ENCODE measurements at places on chromosomes 1 and 21.
A peak's percentile ranks its signal among the peaks of the same experiment; 100 is the strongest.

- H3K36me3 ChIP-seq: no peaks in the 10 kb centered on the region
- H3K4me1 ChIP-seq: no peaks in the 10 kb centered on the region
- no peak overlapping the region for H3K4me3 ChIP-seq
- DNase-seq: no peak
These were observed 45.0 kb upstream of the AIM2 start for GRCh38 chr1:159121526-159121925.

DNA sequence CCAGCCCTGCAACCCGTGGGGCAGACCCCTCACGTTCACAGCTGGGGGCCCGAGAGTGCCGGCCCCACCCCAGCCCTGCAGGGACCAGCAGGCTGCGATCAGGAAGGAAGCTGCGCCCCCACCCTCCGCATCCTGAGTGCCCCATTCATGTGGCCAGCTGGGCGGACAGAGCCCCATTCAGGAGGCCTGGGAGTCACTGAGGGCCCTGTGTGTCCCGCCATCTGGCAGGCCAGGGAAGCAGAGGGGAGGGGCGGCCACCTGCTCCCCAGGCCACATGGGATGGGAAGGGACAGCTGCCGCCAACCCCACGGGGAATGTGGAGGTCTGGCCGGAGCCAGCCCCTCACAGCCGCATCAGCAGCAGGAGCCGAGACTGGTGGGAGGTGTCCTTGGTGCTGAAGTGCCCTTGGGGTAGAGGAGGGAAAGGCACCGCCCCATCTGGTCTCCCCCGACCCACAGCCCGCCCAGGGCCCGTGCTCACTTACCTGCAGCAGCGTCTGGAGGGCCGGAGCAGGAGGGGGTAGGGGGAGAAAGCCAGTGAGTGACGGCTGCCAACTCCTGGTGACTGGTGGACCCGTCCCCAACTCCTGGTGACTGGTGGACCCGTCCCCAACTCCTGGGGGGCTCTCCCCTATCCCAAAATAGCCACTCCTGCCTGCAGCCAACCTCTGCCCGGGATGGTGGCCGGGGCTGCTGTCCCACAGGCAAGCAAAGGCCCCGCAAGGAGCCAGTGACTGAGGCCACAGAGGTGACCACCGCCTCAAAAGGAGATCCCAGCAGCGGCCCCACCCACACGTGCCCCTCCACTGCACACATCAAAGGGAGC lies 8.7 kb downstream of the ACAP3 start:
- H3K4me1 ChIP-seq: no peaks in the 10 kb centered on the region
- no peak for DNase-seq
- H3K4me3 ChIP-seq: no peak overlapping the region
- no peaks in the 10 kb centered on the region for H3K36me3 ChIP-seq
- no peak overlapping the region for H3K27ac ChIP-seq

- H3K27me3 ChIP-seq: no peaks in the 10 kb centered on the region
- no peak overlapping the region for H3K4me3 ChIP-seq
- no peaks in the 10 kb centered on the region for H3K4me1 ChIP-seq
- H3K36me3 ChIP-seq: no peaks in the 10 kb centered on the region
- DNase-seq: no peak
These were observed 130.1 kb upstream of the ERG start for GRCh38 chr21:38628349-38628748.

DNA sequence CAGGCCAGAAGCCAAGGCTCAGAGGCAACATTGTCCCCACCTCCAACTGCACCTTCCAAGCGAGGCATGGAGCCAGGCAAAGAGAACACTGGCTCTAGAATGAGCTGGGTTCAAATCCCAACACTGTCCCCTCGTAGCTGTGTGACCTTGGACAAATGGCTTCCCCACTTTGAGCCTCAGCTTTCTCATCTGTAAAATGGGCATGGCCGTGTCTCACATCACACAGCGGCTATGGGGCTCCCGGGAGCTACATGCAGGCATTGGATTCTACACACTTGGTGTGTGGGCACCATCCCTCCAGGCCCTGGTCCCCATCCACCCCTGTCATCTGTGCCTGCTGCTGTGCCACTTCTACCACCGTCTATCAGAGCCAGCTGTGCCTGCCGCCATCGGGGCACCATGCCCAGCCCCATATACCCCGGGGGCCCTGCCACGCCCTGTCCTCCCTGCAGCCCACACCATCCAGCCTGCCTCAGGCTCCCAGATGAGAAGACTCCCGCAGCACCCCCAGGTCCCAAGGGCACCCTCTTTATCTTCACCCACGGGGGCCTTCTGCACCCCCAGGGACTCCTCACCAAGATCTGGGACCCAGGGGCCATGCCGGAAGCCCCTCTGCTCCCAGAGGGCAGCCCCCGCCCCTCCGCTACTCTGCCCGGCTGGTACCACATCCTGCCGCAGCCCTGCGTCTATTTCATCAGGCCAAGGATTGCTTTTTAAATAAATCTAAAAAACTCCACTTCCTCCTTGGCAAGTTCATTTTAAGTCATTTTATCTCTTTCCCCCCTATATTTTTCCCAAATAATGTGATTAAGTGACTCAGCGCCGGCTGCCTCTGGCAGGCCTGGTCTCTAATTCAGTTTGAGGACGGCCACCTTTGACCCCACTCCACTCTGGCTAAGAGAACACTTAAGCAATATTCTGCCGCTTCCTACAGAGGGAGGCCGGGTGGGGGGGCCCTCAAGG lies 107.8 kb upstream of the TARDBP start:
- H3K4me1 ChIP-seq: peaks cover 22% of the 10 kb centered on the region
- H3K27ac ChIP-seq: no peak overlapping the region
- H3K27me3 ChIP-seq: no peaks in the 10 kb centered on the region
- peak; percentile 65 for DNase-seq

Data from cardiac muscle cell (in vitro differentiated cells and primary cell).